ENCODE measurements at places on chromosomes 5 and 9.
A peak's percentile ranks its signal among the peaks of the same experiment; 100 is the strongest.

DNA sequence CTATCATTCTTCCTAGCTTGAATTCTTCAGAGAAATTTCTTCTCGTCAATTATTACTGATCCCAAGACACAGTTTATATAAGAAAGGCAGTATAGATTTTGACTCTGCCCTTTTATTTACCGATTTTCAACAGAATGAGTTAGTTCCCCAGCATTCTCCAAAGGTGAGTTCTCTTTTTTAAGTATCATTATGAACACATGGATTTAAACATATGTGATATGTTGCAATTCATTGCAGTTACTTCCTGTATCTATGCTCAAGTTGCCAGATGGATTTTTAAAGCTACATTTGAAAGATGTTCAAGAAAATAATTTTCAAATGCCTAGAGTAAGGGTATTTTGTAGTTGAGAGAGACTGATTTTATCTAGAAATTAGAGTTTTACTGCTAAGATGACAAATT, 8.4 kb downstream of the WDR41 start:
- H3K27ac ChIP-seq = no peak overlapping the region
- no peak for DNase-seq
- no peaks in the 10 kb centered on the region for H3K27me3 ChIP-seq
- no peak overlapping the region for H3K4me3 ChIP-seq

GRCh38 chr5:154654486-154655371, 100.4 kb upstream of the LARP1 start:
- H3K27me3 ChIP-seq = no peaks in the 10 kb centered on the region
- DNase-seq = no peak
- H3K4me3 ChIP-seq = no peak overlapping the region
- H3K4me1 ChIP-seq = no peaks in the 10 kb centered on the region
- no peak overlapping the region for H3K27ac ChIP-seq
- H3K36me3 ChIP-seq = no peaks in the 10 kb centered on the region

- H3K4me3 ChIP-seq = no peak overlapping the region
- peak; percentile 83 for DNase-seq
- no peak overlapping the region for H3K27ac ChIP-seq
- no peaks in the 10 kb centered on the region for H3K36me3 ChIP-seq
- H3K4me1 ChIP-seq = no peaks in the 10 kb centered on the region
Observed at GRCh38 chr5:129852747-129853352, 51.4 kb upstream of the CHSY3 start.

GRCh38 chr5:137498301-137498735, 808 bp downstream of the SPOCK1 start:
- H3K27ac ChIP-seq = no peak overlapping the region
- peak overlapping the region; percentile 45 for H3K4me3 ChIP-seq
- H3K27me3 ChIP-seq = no peaks in the 10 kb centered on the region

GRCh38 chr9:36479101-36479500, 79.0 kb upstream of the RNF38 start:
- no peaks in the 10 kb centered on the region for H3K36me3 ChIP-seq
- no peak overlapping the region for H3K4me3 ChIP-seq
- no peak overlapping the region for H3K27ac ChIP-seq
- no peak for DNase-seq
- no peaks in the 10 kb centered on the region for H3K4me1 ChIP-seq
- no peaks in the 10 kb centered on the region for H3K27me3 ChIP-seq

DNA sequence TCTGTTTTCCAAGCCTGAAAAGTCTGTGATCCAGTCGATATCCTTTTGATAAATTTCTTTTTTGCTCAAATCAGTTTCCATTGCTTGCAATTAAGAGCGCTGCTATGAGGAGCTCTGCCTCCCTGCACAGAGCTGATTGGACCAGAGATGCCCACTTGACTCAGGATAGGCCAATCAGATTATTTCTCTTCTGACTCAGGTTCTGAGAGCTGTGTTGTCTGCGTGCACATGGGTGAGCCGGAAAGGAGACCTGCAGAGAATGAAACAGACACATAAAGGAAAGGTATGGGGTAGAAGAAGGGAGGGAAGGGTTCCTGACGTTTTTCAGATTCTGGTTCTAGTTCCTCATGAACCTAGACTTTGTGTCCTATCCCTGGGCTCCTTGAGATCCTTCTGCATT, 15.8 kb upstream of the FABP6 start:
- H3K4me1 ChIP-seq = no peaks in the 10 kb centered on the region
- no peak overlapping the region for H3K4me3 ChIP-seq
- no peaks in the 10 kb centered on the region for H3K36me3 ChIP-seq
- no peak for DNase-seq
- H3K27me3 ChIP-seq = no peaks in the 10 kb centered on the region
- H3K27ac ChIP-seq = no peak overlapping the region

- no peaks in the 10 kb centered on the region for H3K4me1 ChIP-seq
- H3K4me3 ChIP-seq = peak within 1 kb of the TSS; percentile 79
- H3K27ac ChIP-seq = no peak within 1 kb of the TSS
- no peaks in the 10 kb centered on the region for H3K36me3 ChIP-seq
Observed at GRCh38 chr5:170861917-170862766, at the start of gene RANBP17. TSS of gene RANBP17 (plus strand) at chr5:170862018.

DNA sequence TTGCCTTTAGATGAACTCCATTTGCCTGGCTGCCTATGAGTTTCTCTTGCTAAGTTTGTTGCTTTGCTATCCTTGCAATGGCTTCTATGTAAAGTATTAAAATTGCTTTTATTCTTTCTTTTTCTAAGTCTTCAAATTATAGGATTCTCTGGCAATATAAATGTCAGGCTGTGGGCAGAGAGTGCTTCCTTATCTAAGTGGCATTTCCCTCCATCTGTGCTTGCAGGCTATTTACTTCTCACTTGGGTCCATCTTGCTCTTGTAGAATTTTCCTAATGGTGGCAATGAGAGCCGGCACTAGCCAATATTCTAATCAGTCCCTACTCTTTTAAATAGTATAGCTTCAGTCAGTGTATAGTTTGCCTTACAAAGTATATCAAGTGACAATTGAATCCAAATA, 63.3 kb downstream of the FAM174A start:
- H3K4me3 ChIP-seq = no peak overlapping the region
- no peak for DNase-seq
- H3K36me3 ChIP-seq = no peaks in the 10 kb centered on the region
- no peak overlapping the region for H3K27ac ChIP-seq

GRCh38 chr9:137458194-137459151, 661 bp downstream of the NSMF start:
- H3K4me3 ChIP-seq = peak overlapping the region; percentile 80
- no peaks in the 10 kb centered on the region for H3K27me3 ChIP-seq
- H3K36me3 ChIP-seq = no peaks in the 10 kb centered on the region
- H3K27ac ChIP-seq = peak overlapping the region; percentile 73

DNA sequence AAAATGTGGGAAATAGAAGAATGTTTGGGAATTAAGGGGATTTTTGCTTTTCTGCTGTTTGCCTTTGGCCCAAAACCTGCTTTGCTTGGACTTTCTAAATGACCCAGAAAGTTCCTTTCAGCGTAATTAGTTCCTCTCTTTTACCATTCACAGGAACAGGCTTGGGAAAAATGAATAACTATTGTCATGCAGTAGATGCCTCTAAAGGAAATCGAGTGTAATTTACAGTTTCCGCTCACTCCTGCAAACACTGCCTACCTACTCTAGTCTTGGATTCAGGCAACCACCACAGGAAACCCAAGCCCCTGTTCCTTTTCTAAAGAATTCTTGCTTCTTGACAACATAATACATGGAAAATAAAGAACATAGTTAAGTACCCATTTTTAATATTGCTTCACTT, 25.0 kb downstream of the TTC23L start:
- no peak overlapping the region for H3K27ac ChIP-seq
- no peaks in the 10 kb centered on the region for H3K36me3 ChIP-seq
- no peaks in the 10 kb centered on the region for H3K27me3 ChIP-seq
- H3K4me3 ChIP-seq = no peak overlapping the region
- peaks cover 3% of the 10 kb centered on the region for H3K4me1 ChIP-seq

GRCh38 chr5:18544421-18544820, 910.2 kb downstream of the TAF11L14 start:
- DNase-seq = no peak
- no peak overlapping the region for H3K27ac ChIP-seq
- no peaks in the 10 kb centered on the region for H3K4me1 ChIP-seq
- H3K36me3 ChIP-seq = no peaks in the 10 kb centered on the region
- H3K4me3 ChIP-seq = no peak overlapping the region

- H3K4me3 ChIP-seq = no peak overlapping the region
- no peaks in the 10 kb centered on the region for H3K36me3 ChIP-seq
- no peak overlapping the region for H3K27ac ChIP-seq
- no peaks in the 10 kb centered on the region for H3K27me3 ChIP-seq
Observed at GRCh38 chr5:122963305-122963704, 73.2 kb downstream of the PPIC start.

GRCh38 chr9:91359734-91360470, 1.8 kb downstream of the AUH start:
- H3K4me3 ChIP-seq = no peak overlapping the region
- no peaks in the 10 kb centered on the region for H3K27me3 ChIP-seq
- H3K36me3 ChIP-seq = no peaks in the 10 kb centered on the region

- no peaks in the 10 kb centered on the region for H3K36me3 ChIP-seq
- no peak for DNase-seq
- H3K27ac ChIP-seq = peak overlapping the region; percentile 55
- H3K27me3 ChIP-seq = no peaks in the 10 kb centered on the region
Observed at GRCh38 chr9:37938121-37938891, 34.4 kb upstream of the SLC25A51 start.

GRCh38 chr9:114021578-114021977, 56.5 kb downstream of the AMBP start:
- H3K27ac ChIP-seq = no peak overlapping the region
- H3K27me3 ChIP-seq = no peaks in the 10 kb centered on the region
- H3K4me3 ChIP-seq = no peak overlapping the region
- no peak for DNase-seq

Measured in aorta (tissue), 5 donors.